NCI-H2029 treated with DMSO at 0.1 percent for 48 hours (cell line): ENCODE measurements at places on chromosomes 5 and 9.

DNA sequence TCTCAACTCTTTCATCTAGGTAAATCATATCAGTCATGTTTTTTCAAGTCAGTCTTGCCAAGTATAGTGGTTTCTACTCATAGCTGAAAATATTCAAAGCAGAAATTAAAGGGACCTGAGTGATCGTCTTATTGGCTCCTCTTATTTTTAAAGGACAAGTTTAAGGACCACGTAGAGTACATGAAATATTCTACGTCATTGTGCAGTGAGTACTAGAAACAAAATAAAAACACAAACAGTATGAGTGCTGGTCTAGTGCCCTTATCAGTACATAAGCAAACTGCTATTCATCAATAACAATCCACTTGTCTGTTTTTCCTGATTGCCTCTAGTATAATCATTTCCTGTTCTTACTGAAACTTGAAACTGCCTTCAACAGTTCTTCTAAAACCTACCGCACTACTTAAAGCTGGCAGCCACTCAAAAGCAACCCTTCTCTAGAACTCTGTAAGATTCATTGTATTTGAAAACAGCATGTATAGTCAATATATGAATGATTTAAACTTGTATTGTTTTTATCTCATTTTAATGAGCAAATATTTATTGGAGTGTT, 853.7 kb downstream of the TAF11L14 start:
- DNase-seq, result peak; percentile 96

DNA sequence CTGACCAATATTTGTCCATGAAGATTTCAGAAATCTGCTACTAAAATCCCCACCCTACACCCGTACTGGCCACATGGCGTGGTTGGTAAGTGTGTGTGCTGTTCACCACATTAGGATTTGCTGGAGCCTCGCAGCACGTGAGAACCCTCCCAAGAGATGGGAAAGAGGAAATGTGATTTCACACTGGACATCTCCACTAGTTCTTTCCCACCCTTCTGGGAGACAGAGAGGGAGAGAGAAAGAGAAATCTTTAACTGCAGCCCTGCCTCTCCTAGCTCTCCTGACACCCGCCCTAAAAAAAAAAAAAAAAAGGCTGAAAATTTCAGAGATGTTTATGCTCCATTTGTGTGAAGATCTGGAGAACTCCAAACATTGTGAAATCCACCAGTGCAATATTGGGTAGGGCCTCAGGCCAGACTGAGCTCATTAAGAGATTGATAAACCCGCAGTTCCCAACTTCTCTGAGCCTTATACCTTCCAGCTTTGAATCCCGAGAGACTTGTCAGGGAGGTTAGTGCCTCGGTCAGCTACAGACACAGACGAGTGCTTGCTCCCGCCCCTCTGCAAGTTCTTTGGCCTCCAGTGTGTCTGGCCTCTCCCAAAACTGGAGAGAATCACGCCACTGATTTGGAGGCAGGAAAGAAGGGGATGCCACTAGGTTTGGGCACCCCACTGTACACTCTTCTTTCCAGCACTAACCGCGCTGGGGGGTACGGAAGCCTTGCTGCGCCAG, 1.9 kb downstream of the SPRY4 start:
- no peak for DNase-seq

DNA sequence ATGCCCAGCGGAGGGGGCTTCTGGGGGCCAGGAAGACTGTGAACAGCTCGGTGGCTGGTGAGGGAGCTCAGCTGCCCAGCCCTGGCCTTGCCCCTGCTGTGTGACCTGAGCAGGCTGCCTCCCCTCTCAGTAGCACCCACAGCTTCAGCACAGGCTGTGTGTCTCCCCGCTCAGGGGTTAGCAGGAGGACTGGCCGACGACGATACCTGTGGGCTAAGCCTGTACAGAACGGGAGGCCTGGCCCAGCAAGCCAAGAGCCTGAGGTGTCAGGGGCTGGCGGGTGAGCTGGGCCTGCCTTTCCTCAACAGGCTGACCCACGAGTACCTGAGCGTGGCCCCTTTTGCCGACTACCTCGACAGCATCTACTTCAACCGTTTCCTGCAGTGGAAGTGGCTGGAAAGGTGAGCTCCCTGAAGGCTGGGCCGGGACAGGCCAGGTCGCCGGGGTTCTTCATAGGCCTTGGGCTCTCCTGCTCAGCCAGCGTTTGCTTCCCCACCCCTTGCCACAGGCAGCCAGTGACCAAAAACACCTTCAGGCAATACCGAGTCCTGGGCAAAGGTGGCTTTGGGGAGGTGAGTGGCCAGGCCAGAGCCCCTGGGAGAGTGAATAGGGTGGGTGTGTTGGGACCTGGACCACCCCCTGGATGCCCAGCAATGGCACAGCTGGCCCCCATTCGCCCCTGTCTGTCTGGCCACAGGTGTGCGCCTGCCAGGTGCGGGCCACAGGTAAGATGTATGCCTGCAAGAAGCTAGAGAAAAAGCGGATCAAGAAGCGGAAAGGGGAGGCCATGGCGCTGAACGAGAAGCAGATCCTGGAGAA, 6.6 kb downstream of the GRK6 start:
- DNase-seq, result no peak

- no peak for DNase-seq
Measured at GRCh38 chr9:94175669-94176068, 83.4 kb upstream of the ZNF169 start.

GRCh38 chr5:159894149-159894720, 22.0 kb upstream of the ADRA1B start:
- DNase-seq, result no peak

- no peak for DNase-seq
Measured at GRCh38 chr5:175015028-175015685, 290.8 kb downstream of the MSX2 start.

DNA sequence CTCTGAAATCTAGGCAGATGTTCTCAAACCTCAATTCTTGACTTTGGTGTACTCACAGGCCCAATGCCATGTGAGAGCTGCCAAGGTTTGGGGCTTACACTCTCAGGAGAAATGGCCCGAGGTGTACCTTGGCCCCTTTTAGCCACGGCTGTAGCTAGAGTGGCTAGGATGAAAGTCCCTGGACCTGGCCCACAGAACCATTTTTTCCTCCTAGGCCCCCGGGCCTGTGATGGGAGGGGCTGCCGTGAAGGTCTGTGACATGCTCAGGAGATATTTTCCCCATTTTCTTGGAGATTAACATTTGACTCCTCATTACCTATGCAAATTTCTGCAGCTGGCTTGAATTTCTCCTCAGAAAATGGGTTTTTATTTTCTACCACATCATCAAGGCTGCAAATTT, 1296.5 kb downstream of the MAT2B start:
- DNase-seq, result no peak

DNA sequence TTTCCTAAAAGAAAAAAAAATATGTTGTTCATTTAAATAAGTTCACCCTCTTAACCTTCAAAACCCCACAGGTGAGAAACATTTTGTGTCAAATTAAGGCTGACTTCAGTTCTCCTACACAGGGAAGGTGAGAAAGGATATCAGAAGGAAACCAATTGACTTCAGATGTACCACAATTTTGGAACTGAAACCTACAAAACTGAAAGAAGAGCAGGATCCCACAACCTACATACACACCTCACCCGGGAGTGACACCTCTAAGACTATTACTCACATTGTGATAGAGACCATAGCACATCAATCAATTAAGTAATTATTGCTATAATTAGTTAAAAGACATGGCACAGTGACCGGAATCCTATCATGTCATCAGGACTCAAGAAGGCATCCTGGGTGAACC, 47.0 kb downstream of the RASEF start:
- no peak for DNase-seq

DNA sequence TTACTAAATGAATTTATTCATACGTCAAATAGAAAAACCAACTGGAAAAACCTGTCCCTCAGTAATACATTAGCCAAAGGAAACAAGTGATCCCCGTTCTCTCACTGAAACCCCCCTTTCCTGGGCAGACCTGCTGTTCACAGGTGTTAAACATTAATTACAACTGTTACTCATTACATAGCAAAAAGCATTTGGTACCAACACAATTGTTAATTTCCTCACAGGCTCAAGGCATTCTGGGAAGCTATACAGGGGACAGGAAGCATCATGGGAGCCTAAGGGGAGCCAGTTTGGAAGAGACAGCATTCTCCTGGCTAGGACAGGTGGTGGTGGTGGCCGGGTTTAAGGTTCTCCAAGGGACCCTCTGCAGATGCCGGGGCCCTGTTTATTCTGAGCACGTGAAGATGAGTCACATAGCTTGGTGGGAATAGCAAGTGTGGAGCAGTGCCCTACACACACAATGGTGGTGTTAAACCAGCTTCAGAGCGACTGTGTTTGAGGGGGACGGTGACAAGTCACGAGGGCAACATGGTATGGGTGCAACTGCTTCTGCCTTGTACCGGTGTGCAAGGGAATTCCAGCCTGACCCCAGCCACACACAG, 62.6 kb upstream of the SLC25A51 start:
- DNase-seq, result no peak

GRCh38 chr5:74586856-74587255, 53.7 kb downstream of the ENC1 start:
- DNase-seq, result no peak

- no peak for DNase-seq
Measured at GRCh38 chr5:25892211-25892610, 1146.2 kb downstream of the CDH9 start.

- no peak for DNase-seq
Measured at GRCh38 chr5:6019612-6020011, 358.7 kb downstream of the MED10 start.

DNA sequence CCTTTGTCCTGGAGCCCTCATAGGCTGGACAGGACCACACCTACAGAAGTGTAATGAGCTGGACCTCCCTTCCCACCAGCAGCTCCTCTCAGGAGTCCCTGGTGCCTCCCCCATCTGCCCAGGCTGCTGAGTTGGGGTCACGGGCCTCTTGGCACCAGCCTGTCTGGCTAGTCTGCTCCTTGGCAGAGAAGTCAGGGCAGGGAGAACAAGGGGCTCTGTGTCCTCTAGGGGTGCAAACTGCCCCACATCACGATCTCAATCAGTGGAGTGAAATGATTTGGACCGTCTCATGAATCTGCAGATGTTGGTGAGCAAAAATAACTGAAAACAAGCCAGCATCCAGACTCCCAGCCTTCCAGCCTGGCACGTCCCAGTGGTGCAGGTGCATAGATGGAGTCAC, 14.9 kb upstream of the GFPT2 start:
- no peak for DNase-seq

DNA sequence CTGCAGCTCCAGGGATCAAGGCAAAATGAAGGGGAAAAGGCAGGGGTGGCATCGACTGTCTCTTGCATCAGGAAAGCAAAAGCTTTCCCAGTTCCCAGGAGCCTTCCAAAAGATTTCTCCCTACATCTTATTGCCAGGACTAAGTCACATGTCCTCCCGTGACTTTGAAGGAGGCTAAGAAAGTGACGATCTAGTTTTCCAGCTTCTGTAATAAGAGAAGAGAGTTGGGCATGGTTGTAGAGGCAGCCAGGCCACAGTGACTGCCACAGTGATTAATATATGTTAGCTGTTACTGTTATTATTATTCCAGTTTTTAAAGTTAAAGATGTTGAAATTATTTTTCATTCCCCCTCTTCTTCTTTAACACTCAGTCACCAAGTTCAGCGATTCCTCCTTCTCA, 77.1 kb downstream of the RMI1 start:
- DNase-seq, result no peak

DNA sequence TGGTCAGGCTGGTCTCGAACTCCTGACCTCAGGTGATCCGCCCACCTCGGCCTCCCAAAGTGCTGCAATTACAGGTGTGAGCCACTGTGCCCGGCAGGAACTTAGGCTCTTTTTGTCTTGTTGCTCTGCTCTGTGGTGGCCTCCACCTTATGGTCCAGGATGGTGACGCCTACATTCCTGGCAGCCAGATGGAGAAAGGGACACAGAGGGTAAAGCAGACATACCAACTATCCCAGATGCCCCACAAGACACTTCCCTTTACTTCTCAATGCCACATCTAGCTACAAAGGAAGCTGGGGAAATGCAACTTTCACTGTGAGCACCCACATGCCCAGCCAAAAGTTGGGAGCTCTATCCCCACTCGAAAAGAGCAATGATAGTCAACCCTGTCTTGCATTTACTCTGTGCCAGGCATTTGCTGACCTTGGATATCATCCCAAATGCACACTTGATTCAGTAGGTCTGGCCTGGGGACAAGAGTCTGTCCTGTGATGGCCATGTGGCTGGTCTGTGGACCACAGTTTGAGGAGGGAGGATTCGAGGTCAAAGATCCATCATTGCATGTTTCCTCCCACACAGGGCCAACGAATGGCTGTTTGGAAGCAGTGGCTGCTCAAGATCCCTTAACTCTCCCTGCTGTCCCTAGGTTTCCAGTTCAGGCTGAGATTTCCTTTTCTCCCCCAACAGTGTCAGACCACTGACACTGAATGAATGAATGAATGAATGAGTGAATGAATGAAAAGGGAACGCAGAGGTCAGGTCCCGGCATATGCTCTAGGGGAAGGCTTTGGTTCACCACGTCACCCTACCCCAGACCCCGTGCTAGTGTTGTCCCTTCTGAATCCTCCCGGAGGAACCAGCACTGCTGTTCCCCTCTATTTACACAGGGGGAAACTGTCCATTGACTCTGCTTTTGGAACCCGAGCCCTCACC, 1.4 kb upstream of the ERGIC1 start:
- no peak for DNase-seq

DNA sequence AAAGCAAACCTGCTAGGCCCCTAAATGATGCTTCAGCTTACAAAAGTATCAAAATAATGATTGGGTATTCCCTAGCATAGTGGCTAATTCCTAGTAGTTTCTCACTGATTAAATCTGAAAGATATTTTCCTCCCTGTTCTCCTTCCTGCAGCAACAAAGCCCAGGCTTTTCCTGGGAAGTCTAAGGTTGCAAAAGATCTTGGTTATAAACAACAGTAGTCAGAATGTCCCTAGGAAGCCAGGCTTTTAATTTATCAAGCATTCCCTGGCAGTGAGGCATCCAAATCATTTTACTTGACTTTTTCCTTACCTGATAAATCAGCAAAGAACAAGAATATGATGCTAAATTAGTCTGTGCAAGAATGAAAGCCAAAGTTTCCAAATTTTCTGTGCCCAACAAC, 272.0 kb downstream of the PDE4D start:
- DNase-seq, result no peak

- DNase-seq, result no peak
Measured at GRCh38 chr5:174720612-174721529, 3.5 kb upstream of the MSX2 start.

GRCh38 chr9:101458963-101459631, 23.5 kb upstream of the ALDOB start:
- DNase-seq, result peak; percentile 69

DNA sequence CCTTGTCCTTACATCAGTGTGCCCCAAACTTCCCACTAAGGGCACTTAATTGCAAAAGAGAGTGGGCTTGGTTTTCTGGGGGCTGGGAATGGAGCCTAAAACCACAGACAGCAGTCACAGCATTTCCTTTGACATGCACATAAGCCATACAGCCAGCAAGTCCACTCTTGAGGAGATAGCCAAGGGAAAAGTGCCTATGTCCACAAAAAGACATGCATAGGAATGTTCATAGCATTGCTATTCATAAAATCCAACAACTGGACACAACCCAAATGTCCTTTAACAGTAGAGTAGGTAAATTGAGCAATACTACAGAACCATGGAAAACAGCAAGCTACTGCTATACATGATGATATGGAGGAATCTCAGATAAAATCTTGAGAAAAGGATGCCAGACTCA, 11.7 kb upstream of the FAT2 start:
- no peak for DNase-seq
